ENCODE measurements at places on chromosomes 6 and 20.

- peak; percentile 84 for DNase-seq
These were observed at the start of gene MRPS18A for GRCh38 chr6:43687437-43688347. MRPS18A (minus strand) TSS chr6:43687791; CDS start chr6:43687779, 12 bp downstream.

GRCh38 chr20:34553366-34553867, 5.1 kb upstream of the MAP1LC3A start:
- no peak for DNase-seq

- no peak for DNase-seq
These were observed 44.0 kb downstream of the SIRPA start for GRCh38 chr20:1939270-1939595.

DNA sequence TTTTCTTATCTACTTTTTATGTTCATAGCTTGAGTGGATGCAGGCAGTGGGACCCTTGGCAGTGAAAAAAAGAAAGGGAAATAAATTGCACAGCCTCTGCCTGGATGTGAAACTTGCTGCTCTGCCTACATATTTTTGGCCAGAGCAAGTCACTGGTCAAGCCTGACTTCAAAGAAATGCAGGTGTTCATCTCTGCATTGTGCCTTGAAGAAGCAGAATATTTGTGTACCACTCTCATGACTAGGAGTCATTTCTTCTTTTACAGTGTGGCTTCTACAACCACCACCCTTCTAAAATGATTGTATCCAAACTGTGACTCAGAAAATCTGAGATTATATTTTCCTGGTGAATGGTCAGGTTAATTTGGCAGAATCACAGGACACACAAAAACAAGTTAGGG, 2.5 kb upstream of the KATNA1 start:
- DNase-seq, result peak; percentile 16

DNA sequence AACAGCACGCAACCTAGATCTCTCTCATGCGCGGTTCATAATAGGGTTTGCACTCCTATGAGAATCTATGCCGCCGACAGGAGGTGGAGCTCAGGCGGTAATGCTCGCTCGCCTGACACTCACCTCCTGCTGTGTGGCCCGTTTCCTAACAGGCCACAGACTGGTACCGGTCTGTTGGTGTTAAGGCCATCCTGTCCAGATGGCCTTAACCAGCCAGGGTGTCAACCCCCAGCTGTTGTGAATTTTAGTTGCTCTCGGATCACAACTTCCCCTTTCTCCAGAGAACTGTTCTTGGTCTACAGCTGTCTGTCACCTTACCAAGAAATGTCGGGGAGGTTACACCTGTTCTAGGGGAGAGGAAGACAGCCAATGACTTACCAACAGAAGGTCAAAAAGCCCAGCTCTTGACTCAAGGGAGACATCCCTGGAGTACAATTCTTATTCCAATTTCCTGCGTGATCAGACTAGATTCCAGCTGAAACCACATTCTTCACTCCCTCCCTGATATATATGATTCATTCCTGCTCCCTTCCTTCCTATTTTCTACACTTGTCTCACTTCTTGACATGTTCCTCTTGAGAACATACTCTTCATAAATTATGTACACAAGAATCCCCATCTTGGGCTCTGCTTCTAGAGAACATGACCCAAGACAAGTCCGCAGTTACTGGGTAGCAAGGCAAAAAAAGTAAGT, 23.1 kb upstream of the DNAAF9 start:
- peak; percentile 47 for DNase-seq

- DNase-seq, result no peak
These were observed 38.2 kb downstream of the PTPN1 start for GRCh38 chr20:50548396-50548795.

DNA sequence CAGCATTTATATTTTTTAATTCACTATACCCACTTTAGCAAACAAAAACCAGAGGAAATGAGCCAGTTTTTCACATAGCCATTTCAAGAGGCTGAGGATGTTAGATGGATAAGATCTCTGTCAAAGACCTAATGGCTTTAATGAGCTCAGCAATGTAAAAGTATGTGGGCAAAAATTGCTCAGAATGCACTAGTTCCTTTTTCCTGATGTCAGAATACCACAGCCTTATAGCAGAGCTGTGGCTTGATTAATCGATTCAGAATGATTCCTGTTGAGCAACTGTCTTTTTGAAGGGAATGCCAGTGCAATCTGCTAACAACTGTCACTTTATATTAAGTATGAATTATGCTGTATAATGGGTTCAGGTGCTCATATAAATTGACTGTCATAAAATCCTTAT, 100.6 kb upstream of the HIVEP1 start:
- no peak for DNase-seq

GRCh38 chr6:140779341-140779740, 1353.4 kb upstream of the GJE1 start:
- no peak for DNase-seq

DNA sequence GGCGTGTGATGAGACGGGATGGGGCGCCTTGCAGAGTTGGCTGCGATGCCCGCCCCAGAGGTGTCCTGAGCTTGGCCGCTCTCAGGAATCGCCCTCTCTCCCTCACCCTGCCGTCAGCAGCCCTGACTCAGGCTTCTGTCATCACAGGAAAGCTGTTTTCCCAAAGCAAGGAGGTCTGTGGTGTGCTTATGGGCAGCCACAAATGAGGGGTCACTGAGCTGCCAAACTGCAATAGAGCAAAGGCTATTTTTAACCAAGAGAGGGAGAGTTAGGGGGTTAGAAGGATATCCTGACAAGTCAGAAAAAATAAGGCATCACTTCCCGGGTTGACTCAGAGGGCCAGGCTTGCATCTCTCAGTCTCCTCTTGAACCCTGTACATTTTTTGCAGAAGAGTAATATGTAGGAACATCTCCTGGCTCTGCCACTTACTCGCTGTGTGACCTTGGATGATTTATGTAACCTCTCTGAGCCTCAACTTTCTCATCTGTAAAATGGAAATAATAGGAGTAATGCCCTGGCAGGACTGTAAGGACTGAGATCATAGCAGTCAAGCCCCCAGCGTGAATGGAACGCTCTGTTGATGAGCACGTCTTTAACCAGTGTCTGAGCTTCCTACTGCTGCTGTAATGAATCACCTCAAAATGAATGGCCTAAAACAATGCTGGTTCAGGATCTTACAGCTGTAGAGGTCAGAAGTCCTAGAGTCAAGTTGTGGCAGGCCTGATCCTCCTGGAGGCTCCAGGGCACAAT, 181.9 kb downstream of the NFATC2 start:
- no peak for DNase-seq

- DNase-seq, result peak; percentile 55
These were observed at the start of gene CPXM1 for GRCh38 chr20:2800521-2801285. CPXM1 (minus strand) TSS chr20:2800627; CDS start chr20:2800572, 55 bp downstream.

DNA sequence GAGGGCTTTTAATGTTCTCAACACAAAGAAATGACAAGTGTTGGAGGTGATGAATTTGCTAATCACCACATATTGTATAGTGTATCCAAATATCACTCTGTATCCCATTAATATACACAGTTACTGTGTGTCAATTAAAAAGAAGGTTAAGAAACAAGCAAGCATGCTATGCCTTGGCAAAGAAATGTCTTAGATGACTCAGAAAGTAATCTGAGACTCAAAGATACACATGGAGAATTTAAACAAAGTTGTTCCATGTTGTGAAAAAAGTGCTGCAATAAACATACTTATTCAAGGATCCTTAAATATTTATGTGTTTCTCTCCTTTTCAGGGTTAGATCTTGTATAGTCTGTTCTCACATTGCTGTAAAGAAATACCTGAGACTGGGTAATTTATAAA, 300.9 kb downstream of the DHX35 start:
- DNase-seq, result no peak

DNA sequence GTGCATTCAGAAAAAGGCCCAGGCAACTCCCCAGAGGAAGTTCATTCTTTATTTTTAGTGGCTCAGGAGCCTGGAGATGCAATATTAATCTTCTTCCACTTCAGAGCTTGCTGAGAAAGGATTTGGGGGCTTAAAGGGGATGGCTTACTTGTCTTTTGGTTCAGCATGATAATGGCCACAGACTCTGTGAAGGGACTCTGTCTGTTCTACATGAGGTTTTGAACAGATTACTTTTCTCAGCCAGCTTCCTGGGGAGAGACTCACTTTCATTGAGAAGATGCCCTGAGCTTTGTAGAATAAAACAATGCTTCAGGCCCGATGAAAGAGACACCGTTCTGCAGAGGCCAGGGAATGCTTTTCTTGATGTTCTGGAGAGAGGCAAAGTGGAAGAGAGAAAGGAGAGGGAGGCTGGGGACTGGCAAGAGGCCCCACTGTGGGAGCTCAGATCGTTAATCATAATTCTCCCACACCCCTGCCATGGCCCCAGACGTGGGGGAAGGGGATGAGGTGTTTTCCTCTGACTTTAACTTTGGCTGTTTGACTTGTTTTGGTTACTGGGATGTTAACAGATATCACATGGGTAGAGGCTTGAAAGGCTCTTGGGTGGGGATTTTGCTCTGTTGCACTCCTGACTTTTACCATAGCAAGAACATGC, 19.1 kb downstream of the SCP2D1 start:
- no peak for DNase-seq

GRCh38 chr20:24442909-24443308, 26.5 kb upstream of the SYNDIG1 start:
- DNase-seq, result no peak

GRCh38 chr20:38227420-38228360, 32.8 kb downstream of the KIAA1755 start:
- no peak for DNase-seq

DNA sequence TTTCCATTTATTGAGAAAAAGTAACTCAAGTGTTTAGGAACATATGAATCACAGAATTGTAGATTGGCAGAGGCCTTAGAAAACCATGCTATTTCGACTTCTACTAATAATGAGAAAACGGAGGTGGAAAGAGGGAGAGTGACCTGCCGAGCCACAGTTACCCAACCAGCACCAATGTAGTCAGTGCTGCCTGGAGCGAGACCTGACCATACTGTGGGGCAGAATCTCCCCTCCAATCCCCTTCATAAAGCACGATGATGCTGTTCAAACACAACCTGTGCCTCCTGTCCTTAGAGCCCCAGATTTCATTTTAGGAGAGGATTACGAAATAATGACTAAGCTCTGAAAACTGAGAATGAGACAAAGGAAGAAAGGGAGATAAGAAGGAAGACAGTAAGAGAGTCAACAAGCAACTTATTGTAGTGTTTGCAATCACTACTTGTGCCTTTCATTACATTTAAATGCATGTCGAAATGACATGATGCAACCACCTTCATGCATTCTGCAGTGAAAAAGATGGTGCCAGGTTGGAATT, 70.6 kb downstream of the ATXN1 start:
- DNase-seq, result no peak

- no peak for DNase-seq
These were observed 23.3 kb upstream of the CRIP3 start for GRCh38 chr6:43331891-43332290.

DNA sequence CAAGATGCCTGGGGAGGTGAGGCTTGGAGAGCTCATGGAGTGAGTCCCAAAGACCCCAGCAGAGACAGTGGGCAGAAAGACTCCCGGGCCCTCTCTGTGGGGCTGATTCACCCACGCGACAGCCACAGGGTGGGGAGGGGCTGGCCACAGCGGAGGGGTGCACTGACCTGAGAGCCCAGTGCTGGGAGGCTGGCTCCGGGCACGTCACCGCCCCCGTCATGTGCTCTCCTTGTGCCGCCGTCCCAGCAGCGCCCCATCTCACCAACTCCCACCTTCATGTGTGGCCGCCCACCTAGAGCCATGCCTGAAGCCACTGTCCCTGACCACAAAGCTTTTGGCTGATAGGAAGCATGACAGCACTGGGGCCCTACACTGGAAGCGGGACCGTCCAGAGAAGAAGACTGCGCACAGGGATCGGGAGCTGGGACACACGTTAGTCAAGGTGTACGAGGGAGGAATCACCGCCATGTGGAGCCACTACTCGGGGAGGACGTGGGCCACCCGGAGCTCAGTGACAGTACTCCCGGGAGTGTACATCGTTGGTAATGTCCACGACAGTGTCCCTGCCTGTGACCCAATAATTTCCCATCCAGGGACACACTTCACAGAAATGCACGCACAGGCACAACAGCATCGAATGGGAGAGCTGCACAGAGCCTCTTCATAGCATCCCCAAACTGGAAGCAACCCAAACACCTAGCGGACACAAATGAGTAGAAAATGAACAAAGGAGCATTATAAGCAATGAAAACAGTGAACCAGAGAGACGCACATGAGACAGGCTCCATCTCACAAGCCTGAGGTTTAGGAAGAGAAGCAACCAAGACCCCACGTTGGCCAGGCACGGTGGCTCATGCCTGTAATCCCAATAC, 28.4 kb upstream of the FOXC1 start:
- no peak for DNase-seq

- DNase-seq, result no peak
These were observed 14.7 kb downstream of the FKBP1A start for GRCh38 chr20:1377984-1378734.

- DNase-seq, result no peak
These were observed 66.6 kb downstream of the EZR start for GRCh38 chr6:158752613-158753012.

DNA sequence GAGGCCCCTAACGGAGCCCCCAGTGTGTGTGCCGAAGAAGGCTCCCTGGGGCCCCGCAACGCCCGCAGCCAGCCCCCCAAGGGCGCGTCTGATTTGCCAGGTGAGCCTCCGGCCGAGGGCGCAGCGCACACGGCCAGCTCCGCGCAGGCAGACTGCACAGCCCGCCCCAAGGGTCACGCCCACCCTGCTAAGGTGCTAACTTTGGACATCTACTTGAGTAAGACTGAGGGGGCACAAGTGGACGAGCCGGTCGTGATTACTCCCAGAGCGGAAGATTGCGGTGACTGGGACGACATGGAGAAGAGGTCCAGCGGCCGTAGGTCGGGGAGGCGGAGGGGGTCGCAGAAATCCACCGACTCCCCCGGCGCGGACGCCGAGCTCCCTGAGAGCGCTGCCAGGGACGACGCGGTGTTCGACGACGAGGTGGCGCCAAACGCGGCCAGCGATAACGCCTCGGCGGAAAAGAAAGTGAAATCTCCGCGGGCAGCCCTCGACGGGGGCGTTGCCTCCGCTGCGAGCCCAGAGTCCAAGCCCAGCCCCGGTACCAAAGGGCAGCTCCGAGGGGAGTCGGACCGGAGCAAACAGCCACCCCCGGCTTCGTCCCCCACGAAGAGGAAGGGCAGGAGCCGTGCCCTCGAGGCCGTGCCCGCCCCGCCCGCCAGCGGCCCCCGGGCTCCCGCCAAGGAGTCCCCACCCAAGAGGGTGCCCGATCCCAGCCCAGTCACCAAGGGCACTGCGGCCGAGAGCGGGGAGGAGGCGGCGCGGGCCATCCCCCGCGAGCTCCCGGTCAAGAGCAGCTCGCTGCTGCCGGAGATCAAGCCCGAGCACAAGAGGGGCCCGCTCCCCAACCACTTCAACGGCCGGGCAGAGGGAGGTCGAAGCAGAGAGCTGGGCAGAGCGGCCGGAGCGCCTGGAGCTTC, 117.0 kb downstream of the RTN4IP1 start:
- DNase-seq, result peak; percentile 72

DNA sequence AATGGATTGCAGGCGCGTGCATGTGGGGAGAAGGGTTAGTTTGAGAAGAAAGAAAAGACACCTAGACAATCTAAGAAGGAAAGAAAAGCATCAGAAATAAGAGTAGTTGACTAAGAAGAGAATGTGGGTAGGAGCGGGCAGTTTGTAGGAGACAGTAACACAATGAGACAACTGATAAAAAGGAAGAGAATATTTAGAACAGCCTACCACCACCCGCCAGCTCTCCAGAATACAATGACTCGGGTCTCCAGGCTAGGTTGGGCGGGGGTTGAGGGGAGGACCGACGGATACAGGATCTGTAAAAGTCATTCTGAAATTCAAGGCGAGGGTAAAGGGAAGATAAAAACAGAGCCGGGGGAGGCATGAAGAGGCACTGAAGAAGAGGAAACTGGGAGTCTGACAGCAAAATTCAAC, 712 bp downstream of the ABHD16A start:
- peak; percentile 33 for DNase-seq
